ENCODE measurements at places on chromosomes 2 and 18.
A peak's percentile ranks its signal among the peaks of the same experiment; 100 is the strongest.

GRCh38 chr2:10777842-10778723, 34.5 kb downstream of the PDIA6 start:
- DNase-seq: no peak

DNA sequence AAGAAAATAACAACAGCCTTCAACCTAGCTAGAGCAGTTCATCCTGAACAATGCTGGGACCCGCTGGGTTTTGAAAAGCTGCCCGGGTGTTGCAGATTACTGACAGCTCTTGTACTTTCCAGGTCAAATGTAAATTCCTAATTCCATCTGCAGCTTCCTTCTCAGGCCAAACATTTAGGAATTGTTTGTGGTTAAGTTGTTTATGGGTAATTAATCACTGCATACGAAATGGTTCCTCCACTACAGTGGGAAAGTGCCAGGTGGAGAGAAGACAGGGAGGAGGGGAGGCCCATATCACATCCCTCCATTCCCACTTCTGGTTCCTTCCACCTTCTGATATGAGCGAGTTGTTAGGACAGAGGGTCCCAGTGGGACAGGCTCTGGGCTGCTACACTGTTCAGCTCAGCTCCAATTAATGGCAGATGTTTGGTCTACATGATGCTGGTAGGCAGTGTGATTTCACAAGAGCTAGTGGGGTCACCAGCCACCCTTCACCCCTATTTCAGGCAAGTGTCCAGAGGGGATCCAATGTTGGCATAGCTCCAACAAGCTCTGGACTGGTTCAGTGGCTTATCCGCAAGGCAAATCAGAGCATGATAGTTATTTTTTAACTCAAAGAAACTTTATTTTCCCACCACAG, 112.9 kb upstream of the ACAA2 start:
- DNase-seq: no peak

GRCh38 chr2:12325806-12326205, 390.9 kb upstream of the TRIB2 start:
- no peak for DNase-seq

- peak; percentile 64 for DNase-seq
These were observed 46.8 kb downstream of the ZC3H15 start for GRCh38 chr2:186532891-186533290.

DNA sequence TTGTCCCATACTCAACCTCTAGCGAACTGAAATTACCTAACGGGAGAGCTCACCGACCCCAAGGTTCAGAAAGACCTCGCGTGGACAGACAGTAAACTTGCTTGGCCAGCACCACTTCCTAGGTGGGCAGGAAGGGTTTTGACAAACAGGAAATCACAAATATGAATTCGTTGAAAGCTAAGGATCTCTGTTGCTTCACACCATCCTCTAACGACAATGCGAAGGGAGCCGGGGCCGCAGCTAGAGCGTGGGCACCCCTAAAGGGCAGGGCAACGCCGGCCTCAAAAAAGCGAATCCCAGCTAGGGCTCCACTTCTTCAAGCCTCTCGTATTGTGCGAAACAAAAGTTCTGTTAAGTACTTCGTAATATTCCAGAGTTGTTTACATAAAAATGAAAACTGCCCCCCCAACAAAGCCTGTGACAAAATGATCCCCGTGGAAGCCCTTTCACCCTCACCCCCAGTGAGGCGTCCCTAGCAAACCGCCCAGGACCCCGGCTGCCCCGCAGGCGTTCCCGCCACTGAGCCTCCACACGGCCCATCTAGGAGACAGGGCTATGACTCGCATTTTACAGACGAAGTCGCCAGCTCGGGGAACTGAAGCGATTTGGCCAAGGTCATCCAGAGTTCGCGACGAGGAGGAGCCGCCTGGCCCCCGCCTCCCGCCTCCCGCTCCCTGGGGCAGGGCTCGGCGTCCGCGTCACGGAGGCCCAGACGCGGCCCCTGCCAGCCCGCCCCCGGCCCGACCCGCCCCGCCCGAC, 548 bp downstream of the KANSL3 start:
- DNase-seq: peak; percentile 82

DNA sequence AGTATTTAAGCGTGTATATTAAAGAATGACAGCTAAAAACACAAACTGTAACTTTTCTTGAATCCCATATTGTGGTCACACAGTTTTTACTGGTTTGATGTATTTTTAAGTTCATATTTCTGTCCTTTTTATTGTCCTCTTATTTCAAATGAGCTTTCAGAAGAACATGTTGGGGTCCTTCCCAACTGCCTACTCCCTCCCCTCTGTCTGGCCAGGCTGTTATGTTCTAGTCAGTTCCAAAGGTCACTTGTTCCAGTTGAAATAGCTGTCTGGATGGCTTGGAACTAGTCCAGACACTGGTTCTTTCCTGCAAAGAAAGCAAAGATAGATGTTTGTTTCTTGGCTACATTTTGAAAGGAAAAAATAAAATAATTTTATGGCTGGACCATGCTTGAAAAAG, 306.9 kb downstream of the GULP1 start:
- DNase-seq: peak; percentile 28

- DNase-seq: no peak
These were observed 83.5 kb downstream of the NCKAP1 start for GRCh38 chr2:182954789-182955188.

- no peak for DNase-seq
These were observed 94.2 kb downstream of the HNMT start for GRCh38 chr2:138058427-138058826.

DNA sequence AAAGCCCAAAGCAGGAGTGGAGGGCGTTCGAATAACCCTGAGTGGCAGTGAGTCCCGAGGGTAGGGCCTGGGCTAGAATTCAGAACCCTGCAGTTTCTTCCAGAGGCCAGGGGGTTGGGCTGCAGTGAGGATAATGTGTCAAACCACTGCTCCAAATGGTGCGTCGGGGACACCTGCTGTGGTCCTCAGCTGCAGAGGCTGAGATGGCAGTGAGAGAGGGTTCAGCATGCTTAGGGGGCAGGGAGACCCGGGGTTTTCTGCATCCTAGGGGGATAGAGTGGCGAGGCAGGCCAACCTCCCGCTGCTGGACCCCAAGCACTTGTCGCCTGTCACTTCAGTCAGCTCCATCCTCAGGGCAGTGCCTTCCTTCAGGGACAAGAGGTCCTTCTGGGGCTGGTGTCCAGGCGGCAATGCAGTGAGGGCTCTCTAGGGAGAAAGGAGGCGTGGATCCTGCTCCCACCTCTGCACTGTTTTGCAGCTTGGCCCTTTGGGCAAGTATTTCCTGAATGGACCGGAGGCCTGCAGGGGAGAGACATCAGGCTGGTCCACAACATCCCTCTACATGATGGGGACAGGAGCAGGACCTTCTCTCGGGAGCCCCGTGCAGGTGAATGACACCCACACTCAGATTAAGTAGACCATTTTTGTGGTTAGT, 8.4 kb upstream of the NTSR2 start:
- no peak for DNase-seq

- DNase-seq: peak; percentile 96
These were observed 76.6 kb upstream of the MAP4K3 start for GRCh38 chr2:39513641-39514094.

- DNase-seq: no peak
These were observed 865.0 kb upstream of the CDH2 start for GRCh38 chr18:29041976-29042375.

DNA sequence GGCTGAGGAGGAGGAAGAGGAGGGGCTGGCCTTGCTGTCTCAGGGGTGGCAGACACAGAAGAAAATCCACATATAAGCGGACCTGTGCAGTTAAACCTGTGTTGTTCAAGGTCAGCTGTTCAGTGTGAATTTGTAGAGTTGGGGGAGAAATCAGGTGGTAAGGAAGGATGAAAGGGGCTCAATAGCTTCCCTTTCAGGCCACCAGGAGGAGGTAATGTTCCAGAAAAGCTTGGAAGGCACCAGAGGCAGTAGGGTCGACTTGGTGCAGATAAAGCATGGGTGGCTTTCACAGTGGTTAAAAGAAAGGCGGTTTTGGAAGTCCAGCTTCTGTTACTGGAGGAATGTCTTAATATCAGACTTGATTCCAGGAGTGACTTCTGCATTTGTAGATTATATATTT, 167.4 kb downstream of the THSD7B start:
- peak; percentile 10 for DNase-seq

DNA sequence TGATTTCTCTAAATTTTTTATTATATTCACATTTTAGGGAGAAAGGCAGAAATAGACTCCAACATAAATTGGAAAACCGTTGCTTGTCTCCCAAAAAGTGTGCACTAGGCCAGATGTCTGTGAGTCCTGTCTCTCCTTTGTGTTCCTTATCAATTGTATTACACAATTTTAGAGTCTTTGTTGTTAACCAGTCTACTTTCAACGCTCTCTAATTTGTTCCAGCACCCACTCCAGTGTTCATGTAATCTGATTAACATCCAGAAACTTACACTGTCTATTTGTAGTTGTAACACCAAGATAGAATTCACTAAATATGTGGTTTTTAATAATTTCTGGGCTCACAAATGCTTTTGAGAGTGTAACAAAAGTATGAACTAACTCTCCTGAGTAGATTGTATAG, 195.6 kb downstream of the FSIP2 start:
- no peak for DNase-seq

GRCh38 chr2:227022608-227023007, 141.4 kb downstream of the COL4A4 start:
- DNase-seq: no peak

DNA sequence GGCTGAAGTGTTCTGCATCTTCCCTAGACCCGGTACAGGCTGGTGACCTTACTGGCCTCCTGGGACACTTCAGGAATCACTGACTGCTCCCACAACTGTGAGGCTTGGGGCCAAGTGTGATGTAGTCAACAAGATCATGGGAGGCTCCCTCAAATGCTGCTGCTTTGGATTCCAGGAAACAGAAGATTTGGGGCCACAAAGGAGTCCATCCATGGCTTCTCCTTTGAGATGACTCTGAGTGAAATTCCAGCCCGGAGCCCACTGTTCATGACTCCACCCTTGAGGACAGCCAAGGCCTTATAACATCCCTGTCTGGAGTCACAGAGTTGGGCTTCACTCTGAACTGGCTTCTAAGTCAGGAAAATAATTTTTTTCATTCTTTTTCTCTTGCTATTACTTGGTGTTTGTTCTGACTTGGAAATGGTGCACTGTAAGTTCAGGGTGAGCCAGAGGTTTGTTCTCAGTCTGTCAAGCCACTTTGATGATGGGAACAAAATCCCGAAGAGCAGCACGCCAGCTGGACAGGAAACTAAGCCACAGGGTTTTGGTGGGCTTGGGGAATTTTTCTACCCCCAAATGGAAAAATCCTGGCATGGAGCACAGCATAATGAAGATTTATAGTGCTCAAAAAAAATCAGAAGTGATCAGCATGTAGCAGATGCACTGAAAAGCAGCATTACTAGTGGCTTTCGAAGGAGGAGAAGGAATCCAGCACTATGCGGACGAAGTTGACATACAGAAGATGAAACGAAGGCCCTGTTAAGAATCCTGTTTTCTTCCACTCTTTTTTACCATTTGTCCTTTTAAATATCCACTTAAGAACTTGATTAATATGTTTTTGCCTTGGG, 98.1 kb upstream of the ZFP36L2 start:
- DNase-seq: peak; percentile 73

GRCh38 chr2:22003270-22003669, 879.5 kb downstream of the TDRD15 start:
- no peak for DNase-seq

All from fibroblast of upper back skin (primary cell).